ENCODE measurements at places on chromosomes 1 and 21.

- no peak for DNase-seq
These were observed 3.0 kb upstream of the ACKR1 start for GRCh38 chr1:159201642-159202041.

- no peak for DNase-seq
These were observed 31.6 kb downstream of the RGS5 start for GRCh38 chr1:163170975-163171676.

DNA sequence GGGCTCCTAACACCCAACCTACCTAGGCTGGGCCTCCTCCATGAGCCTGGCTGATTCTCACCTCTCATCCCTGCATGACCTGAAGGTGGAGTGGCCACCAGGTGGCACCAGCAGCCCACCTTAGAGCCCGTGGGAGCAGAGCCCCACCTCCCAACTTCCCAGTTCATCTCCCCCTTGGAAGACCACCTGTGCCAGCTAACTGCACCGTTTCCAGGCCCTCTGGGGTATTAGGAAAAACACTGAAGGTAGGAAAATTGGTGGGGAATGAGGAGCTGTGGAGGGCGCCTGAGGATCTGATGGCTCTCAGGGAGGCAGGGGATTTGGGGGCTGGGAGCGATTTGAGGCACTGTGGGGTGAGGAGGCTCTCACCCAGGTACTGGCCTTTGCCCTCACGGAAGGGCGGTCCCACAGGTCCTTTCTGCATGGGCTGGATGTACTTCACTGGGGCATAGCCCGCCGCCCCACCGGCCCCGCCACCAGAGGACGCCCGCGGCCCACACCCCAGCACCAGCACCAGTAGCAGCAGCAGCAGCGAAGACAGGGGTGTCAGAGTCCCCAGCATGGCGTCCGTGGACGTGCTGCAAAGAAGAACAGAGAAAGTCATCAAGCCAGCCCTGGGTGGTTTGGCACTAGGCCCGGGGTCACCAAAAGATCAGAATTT is 11.1 kb downstream of the ADPRS start:
- peak; percentile 85 for DNase-seq

- peak; percentile 86 for DNase-seq
These were observed 1.6 kb upstream of the KCND3 start for GRCh38 chr1:111990878-111991718.

Data from cerebellum (tissue), 4 donors.